ENCODE measurements at places on chromosomes 12 and 14.

DNA sequence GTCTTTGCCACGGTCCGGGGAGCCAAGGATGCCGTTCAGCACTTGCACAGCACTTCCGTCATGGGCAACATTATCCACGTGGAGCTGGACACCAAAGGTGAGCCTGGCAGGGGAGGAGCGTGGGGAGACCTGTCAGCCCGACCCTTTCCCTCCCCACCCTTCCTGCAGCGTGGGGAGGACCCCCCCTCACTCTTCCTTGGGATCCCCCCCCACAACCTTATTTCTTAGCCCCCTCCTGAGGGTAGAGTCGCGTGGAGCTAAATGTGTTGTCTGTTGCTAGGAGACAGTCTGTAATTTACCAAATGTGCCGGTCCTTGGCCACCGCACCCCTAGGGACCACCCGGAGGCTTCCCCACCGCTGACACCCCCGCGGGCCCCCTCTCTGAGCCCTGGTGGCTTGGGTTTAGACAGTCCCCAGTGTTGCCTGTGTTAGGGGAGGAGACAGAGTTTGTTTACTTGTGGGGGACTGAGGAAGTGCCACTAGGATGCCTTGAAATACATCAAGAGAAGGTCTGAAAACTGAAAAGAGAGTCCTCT lies 2.3 kb downstream of the SETD1B start:
- peak; percentile 40 for DNase-seq

DNA sequence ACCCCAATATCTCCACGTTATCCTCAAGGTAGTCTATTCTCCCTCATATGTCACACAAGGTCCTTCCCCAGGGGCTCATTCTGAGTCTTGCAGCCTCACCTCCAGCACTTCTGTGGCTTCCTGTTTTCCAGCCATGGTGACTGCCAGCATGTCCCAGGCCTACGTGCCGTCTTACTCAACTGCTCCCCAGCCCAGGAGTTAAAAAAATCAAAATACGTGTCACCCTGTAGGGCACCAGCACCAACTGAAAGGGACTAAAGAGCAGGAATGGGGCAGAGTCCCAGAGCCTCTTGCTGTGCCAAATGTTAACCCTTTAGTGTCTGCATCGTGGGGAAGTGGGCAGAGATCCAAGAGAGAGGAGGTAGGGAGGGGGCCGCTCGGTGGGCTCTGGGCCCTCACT lies 37.0 kb upstream of the MED13L start:
- DNase-seq = no peak

- DNase-seq = peak; percentile 42
Measured at GRCh38 chr12:57632073-57632957, 686 bp downstream of the B4GALNT1 start.

DNA sequence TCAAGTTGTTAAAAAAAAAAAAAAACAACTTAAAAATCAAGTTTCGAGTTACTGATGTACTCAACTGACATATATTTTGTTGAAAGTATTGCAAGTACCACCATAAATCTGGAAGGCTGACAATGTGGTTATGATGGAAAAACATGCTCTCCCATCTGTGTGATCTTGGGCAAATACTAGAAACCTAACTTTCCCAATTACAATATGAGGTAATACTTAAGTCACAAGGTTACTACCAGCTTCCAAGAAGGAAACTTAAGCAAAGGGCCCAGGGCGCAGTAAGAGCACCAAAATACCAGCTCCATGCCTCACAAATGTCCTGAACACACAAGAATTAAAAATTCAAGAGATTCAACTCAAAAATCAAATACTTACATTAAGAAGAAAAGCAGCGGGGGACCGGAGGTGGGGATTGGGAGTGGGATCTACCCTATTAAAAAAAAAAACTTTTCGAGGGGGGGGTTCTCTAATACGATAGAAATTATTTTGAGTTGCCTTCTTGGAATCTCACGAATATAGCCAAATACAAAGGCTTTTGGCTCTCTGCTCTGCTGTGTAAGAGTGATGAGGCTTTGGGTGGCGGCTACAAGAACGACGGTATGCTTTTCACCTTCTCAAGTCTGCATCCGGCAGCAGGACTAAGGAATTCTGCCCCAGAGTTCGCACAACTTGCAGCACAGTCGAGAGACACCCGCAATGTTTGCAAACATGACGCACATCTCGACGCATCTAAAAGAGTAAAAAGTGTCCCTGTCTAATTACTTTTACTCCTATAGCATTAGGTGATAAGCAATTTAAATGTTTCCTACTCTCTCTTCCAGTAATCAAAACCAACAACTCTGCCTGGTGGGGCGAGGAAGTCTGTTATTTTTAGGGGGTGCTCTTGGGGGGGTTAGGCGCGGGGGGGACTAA lies 1.1 kb downstream of the SAV1 start:
- DNase-seq = peak; percentile 31

GRCh38 chr12:102638777-102639176 lies 158.4 kb upstream of the IGF1 start:
- DNase-seq = no peak

GRCh38 chr12:19575337-19576243 lies 136.3 kb downstream of the AEBP2 start:
- no peak for DNase-seq

GRCh38 chr14:104717137-104717536 lies 6.9 kb upstream of the ADSS1 start:
- DNase-seq = no peak
